SW 1271 (cell line): ENCODE measurements at places on chromosomes 5 and 9.

DNA sequence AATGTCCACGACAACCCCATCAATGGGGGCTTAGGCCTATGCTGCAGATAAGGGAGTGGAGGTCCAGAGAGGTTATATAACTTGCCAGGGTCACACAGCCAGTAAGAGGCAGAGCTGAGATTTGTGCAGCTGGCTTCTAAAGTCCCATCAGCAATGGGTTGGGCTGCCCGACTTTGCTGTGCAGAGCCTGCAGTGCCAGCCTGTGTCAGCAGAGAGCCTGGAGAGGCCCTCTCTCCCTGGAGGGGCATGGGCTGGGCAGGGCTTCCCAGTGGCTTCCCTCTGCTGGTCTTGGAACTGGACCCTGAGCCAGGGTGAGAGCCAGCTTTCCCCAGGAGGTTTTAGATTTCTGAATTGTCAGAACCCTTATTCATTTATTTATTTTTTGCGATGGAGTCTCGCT is 77.2 kb upstream of the RAPGEF1 start:
- no peak for DNase-seq

DNA sequence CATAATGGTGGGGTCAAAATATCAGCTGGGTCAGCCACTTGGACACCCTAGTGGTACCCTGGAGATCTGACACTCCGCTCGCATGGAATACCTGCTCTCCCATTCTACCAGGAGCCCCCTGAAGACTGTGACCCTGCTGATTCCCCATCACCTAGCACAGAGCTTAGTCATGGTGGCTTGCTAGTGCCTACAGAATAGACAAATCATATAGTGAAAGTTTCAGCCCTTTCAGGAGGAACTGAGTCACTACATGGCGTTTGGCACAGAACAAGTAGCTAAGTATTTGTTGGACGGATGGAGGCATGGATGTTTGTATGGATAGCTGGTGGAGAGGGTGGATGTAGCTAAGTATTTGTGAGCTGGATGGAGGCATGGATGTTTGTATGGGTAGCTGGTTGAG is 65.3 kb downstream of the LMX1B start:
- DNase-seq: no peak

DNA sequence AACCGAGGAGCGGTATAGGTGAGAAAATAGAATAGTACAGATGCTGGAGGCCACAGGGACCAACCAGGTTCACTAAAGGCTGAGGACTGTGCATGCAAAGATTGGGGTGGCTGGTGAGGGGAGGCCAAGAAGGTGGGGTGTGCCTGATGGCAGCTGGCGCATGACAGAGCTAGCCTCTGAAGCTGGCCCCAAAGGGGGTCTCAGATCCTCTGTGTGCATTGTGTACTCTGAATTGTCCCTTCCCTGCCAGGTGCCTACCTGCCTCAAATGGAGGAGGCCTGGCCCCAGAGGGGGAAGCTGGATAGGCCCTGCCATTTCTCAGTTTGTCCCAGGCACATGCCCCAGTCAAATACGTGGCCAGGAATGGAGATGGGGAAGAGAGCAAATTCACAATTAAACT is 63.1 kb downstream of the CRB2 start:
- DNase-seq: no peak

DNA sequence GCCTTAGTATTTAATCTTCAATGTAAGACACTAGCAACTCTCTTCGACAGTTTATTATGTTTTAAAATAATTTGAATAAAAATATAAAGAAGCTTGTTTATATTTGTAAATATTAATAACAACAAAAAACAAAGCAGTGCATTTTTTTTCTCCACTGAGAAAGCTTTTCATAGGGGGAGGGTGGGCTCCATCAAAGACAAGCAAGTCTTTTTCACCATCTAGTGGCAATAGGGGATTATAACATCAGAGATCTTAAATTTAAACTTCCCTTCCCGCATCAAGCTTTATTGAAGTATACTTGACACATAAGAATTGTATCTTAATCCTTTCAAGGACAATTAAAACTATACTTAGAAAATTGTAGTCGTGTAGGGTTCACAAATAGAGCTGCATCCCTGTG is 9.3 kb upstream of the OR13F1 start:
- peak; percentile 22 for DNase-seq

GRCh38 chr5:127832067-127832466 is 128.9 kb downstream of the CCDC192 start:
- no peak for DNase-seq

DNA sequence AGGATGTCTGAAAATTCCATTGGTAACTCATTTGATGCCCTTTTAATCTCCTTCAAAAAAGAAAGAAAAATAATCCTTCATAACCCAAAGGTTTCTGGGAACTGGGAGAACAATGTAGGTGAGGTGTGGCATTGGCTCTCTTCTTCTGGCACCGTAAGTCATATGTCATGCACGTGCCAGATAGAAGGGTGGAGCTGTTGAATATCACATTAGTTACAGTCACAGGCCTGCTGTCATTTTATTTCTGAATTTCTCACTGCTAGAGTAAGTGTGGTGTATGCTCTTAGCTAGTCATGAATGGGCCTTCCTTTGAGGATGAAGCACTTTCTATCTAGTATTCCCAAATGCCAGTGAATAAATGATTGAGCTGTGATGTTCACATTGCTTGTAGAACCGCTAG is 201.8 kb upstream of the SGCD start:
- no peak for DNase-seq

DNA sequence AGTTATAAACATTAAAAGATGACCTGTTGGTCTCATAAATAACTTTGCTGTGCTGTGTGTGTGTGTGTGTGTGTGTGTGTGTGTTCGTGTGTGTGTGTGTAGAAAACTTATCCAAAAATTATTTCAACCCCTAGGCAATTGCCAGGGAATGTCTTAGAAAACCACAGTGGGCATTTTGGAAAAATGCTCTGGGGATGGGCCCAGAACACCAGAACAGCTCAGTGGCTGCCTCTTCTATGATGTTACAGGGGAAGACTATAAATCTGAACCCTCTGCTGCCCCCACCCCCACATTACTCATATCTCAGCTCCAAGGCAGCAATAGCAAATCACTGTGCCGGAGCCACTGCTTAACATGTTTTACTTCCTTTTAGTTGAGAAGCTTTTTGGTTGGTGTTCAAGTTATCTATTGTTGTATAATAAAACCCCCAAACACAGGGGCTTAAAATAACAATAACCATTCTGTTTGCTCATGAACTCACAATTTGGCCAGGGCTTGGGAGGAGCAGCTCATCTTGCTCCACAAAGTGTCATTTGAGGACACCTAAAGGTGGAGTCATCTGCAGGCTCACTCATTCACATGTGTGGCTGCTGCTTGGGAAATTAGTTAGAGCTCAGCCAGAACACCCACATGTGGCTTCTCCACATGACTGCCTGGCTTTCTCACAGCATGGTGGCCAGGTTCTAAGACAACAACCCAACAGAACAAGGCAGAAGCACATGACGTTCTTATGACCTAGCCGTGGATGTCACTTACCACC is 40.4 kb downstream of the ACTBL2 start:
- DNase-seq: no peak

GRCh38 chr9:90900130-90900529 is 98.5 kb downstream of the SYK start:
- DNase-seq: no peak
